CD14-positive monocyte (primary cell): ENCODE measurements at places on chromosomes 1 and 21.

- DNase-seq, result no peak
Observed at GRCh38 chr1:159872891-159873290, 10.4 kb upstream of the VSIG8 start.

- no peak for DNase-seq
Observed at GRCh38 chr1:92444351-92444750, 42.4 kb downstream of the GFI1 start.

DNA sequence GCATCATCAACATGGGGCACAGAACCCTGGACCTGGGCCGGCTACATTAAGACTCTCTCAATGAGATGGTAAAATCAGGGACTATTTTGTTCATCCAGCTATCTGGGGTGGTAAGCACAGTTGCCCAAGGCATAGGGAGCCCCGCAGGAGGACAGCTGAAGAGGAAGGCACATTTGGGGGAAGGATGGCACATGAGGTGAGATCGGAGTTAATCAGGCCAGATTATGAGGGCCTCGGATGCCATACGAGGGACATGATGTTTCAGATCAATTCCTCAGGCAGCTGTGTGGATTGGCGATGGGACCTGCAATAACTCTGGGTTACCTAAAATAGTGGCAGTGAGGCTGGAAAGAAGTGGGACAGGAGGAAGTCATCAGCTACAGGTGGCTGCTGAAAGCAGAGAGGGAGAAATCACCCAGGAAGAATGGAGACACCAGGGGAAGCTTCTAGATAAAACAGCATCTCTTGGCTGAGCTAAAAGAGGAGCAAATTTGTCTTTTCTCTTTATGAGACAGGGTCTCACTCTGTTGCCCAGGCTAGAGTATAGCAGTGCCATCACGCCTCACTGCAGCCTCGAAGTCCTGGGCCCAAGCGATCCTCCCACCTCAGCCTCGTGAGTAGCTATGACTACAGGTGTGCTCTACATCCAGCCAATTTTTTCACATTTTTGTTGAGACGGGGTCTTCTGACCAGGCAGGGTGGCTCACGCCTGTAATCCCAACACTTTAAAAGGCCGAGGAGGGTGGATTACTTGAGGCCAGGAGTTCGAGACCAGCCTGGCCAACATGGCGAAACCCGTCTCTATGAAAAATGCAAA, 21.1 kb downstream of the TOMM20 start:
- DNase-seq, result no peak

DNA sequence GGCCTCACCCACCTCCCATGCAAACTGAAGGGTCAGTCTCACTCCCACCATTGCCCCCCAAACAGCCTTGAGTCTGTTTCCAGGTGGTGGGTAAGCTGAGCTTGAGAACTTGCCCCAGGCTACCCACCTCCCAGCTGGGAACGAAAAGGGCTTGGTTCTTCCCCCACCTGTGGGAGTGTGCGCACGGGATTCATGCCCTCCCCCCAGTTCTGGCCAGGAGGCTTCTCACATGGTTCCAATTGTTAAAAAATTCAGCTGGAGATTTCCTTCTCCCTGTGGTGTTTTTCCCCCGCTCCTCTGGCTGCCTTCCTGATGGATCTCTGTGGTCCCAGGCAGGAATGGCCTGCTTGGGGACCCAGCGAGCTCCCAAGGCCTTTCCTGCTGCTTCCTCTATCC, 81.8 kb upstream of the C21orf91 start:
- DNase-seq, result no peak

DNA sequence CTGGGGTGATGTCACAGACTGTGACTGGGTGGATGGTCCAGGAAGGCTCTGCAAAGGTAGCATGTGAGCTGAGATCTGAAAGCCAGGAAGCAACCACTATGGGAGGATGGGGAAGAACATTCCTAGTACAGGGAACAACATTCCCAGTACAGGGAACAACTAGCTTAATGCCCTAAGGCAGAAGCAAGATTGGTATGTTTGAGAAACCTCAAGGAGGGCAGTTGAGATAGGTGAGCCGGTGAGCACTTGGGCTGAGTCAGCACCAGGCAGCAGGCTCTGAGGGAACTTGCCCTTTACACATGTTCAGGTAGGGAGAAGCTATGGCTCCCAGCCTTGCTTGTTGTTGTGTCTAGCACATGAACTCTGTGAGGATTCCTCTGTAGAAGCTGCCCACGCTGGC, 24.2 kb upstream of the CACNA1E start:
- DNase-seq, result no peak

DNA sequence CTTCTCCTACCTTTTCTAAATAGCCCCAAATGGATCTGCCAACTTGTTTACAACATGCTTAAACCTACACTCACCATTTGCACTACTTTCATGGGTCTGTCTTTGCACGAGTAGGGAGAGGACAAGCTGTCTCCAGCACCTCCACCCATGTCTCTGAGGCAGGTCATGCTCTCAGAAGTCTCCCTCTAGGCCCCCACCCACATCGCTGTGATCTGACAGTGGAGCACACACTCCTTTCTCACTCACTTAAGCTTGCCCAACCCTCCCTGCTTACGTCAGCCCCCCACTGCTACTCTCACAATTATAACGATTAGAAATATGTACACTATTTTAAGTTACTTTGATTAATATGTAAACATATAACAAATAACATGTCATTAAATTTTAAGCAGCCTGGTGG, 141.1 kb downstream of the KCNH1 start:
- no peak for DNase-seq

- DNase-seq, result no peak
Observed at GRCh38 chr1:228964178-228965089, 229.2 kb downstream of the RHOU start.

DNA sequence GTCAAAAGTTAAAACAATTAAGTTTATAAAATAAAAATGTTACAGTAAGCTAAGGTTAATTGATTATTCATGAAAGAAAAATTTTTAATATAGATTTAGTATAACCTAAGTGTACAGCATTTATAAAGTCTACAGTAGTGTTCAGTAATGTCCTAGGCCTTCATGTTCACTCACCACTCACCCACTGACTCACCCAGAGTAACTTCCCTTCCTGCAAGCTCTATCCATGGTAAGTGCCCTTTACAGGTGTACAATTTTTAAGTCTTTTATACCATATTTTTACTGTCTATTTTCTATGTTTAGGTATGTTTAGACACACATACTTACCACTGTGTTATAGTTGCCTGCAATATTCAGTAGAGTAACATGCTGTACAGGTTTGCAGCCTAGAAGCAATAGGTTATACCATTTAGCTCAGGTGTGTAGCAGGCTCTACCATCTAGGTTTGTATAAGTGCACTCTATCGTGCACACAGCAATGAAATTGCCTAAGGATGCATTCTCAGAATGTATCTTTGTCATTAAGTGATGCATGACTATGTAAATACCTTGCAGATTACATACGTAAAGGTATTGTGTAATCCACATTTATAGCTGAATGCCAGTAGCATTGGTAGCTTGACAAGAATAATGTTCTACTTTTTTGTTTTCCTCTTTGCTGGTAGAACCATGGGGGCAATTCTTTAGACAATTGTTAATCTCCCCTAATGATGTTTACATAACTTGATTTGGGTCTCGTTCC, 35.7 kb upstream of the GPR88 start:
- no peak for DNase-seq

- no peak for DNase-seq
Observed at GRCh38 chr21:28253338-28253737, 739.3 kb downstream of the LTN1 start.

GRCh38 chr21:19343711-19344110, 940.1 kb upstream of the TMPRSS15 start:
- DNase-seq, result no peak

DNA sequence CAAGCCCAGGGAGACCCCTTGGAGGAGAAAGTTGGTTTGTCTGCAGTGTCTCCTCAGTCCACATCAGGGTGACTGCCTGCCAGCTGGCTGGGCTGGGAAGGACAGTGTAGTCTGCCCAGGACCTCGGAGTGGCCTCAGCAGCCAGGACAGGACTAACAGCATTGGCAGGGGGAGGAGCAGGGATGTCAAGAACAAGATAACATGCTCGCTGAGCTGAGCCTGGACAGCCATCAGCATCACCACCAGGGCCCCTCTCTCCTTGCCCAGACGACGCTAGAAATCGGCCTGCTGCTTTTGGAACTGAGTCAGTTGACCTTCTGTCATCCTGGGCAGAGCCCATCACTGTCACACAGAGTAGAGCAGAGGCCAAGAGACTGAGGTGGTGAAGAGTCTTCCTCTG, 83.6 kb upstream of the CNTN2 start:
- DNase-seq, result no peak

GRCh38 chr1:163870666-163871065, 548.9 kb downstream of the NUF2 start:
- no peak for DNase-seq

DNA sequence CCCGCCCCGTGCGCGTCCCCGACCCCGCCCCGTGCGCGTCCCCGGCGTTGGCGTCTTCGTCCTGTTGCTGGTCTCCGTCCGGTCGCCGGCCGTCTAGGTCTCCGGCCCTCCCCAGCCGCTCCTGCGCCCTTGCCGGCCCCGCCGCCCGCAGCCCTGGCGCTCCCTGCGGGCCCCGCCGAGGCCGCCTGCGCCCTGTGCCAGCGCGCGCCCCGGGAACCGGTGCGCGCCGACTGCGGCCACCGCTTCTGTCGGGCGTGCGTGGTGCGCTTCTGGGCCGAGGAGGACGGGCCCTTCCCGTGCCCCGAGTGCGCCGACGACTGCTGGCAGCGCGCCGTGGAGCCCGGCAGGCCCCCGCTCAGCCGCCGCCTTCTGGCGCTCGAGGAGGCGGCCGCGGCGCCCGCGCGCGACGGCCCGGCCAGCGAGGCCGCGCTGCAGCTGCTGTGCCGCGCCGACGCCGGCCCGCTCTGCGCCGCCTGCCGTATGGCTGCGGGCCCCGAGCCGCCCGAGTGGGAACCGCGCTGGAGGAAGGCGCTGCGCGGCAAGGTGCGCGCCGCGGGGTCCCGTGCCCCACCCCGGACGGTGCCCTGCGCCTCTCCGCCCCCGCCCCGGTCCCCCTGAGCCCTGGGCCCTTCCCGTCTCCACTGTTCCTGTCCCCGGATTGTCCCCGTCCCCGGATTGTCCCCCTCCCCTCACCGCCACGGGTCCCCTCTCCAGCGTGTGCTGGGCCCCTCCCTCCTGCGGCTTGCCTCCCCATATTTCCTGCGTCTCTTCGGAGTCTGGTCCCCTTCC, at the start of gene RNF187:
Gene RNF187, plus strand, starts transcription at position 47 of the 789 bp plus-strand sequence.
- DNase-seq, result peak; percentile 75

- DNase-seq, result no peak
Observed at GRCh38 chr1:184507604-184508280, 120.9 kb downstream of the C1orf21 start.

- DNase-seq, result no peak
Observed at GRCh38 chr21:33850401-33850800, 65.2 kb downstream of the ATP5PO start.

- no peak for DNase-seq
Observed at GRCh38 chr1:202029727-202030126, 19.3 kb downstream of the ELF3 start.

GRCh38 chr1:57424231-57425027, 569 bp upstream of the DAB1 start:
- DNase-seq, result no peak

DNA sequence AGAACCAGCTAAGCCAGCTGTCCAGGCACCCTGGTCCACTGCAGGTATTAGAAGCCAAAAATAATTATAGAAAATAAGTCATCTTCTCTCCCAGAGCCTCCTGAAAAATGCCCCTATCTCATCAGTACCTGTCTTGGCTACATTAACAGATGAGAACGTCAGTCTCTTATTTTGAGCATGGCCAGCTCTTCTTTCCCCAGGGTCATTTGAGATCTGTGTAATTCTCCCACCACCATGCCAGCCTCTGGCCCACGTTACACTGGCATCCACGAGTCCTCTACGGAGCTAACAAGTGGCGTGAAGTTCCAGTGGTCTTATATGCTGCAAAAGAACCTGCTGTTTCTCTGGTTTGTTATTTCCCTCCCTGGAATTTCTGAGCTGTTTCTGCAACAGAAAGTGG, 118.0 kb downstream of the ATP5PO start:
- DNase-seq, result no peak

GRCh38 chr21:37202221-37203110, 64.7 kb downstream of the VPS26C start:
- no peak for DNase-seq

DNA sequence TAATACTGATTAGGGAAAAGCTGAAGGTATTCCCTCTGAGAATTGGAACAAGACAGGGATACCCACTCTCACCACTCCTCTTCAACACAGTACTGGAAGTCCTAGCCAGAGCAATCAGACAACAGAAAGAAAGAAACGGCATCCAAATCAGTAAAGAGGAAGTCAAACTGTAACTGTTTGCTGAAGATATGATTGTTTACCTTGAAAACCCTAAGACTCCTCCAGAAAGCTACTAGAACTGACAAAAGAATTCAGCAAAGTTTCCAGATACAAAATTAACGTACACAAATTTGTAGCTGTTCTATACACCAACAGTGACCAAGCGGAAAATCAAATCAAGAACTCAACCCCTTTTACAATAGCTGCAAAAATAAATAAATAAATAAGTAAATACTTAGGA, 78.6 kb downstream of the EXTL2 start:
- DNase-seq, result no peak

DNA sequence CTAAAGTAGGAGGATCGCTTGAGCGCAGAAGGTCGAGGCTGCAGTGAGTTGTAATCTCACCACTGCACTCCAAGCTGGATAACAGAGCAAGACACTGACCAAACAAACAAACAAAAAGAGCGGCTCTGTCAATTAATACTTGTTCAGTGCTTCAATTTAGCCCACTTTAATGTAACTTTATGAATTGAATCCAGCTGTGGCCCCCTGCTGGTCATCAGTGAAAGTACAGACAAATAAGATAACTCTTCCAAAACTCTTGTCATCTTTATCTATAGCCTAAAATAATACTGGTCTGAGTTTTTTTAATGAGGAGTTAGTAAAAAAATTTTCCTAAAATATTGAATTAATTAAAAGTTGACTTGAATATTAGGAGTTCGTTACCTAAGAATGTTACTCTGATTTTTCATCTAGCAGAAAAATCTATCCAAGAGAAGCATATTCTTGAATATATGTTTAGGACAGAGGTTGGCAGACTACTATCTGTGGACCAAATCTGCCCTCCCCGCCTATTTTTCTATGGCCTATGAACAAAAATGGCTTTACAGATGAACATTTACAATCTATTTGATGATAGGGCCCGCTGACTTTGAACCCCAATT, 26.1 kb downstream of the ATP5PF start:
- DNase-seq, result peak; percentile 13

- no peak for DNase-seq
Observed at GRCh38 chr21:38869946-38870345, 64.2 kb downstream of the ETS2 start.

- DNase-seq, result no peak
Observed at GRCh38 chr1:42003433-42003832, 84.7 kb upstream of the HIVEP3 start.

- DNase-seq, result no peak
Observed at GRCh38 chr1:204152310-204153044, 633 bp upstream of the ETNK2 start.

- DNase-seq, result no peak
Observed at GRCh38 chr1:149883598-149884247, 15.6 kb upstream of the BOLA1 start.

DNA sequence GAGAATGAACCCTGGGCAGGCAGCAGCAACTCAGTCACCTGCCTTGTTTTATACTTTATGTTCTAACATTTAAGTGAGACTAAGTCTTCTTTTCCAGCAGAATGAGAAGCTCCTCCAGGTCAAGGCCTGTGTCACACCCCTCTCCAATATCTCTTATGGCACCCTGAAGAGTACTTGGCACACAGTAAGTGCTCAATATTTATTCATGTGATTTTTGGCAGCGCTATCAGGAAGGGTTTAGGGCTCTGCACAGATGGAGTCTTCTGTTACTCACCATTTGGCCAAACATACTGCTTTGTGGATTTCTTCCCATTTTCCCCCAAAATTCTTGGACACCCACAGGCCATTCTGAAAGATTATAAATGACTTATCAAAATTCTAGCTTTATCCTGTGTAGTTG, 43.8 kb upstream of the MYBPHL start:
- no peak for DNase-seq

- peak; percentile 37 for DNase-seq
Observed at GRCh38 chr1:159090286-159091179, 14.0 kb upstream of the AIM2 start.
